ENCODE measurements at places on chromosomes 5 and 9.

DNA sequence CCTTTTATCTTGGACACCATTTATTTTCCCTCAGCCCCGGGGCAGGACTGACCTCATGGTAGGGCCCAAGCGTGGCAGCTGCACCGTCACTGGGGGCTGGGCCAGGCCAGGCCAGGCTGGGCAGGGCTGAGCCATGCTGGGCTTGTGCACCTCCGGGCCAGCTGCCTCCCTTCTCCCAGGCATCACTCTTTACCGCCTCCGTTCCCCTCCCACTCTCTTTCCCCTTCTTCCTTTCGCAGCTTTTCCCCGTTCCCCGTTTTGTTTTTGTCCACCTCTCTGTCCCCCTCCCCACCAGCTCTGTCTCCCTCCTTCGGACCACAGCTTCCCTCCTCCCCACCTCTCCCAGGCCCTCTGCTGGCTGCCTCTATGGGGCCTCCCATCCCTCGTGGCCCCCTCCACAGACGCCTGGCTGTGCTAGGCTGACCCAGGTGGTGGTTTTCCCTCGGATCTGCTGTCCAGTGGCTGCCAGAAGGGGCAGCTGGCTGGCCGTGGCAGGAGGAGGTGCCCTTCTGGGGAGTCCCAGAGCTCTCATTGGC, 17.9 kb downstream of the FGF18 start:
- no peak for DNase-seq

- DNase-seq, result no peak
Observed at GRCh38 chr9:81032831-81033230, 656.5 kb downstream of the TLE1 start.

GRCh38 chr5:165981671-165982070, 2309.8 kb upstream of the WWC1 start:
- no peak for DNase-seq

- no peak for DNase-seq
Observed at GRCh38 chr9:127448112-127448805, 2.9 kb downstream of the RPL12 start.

DNA sequence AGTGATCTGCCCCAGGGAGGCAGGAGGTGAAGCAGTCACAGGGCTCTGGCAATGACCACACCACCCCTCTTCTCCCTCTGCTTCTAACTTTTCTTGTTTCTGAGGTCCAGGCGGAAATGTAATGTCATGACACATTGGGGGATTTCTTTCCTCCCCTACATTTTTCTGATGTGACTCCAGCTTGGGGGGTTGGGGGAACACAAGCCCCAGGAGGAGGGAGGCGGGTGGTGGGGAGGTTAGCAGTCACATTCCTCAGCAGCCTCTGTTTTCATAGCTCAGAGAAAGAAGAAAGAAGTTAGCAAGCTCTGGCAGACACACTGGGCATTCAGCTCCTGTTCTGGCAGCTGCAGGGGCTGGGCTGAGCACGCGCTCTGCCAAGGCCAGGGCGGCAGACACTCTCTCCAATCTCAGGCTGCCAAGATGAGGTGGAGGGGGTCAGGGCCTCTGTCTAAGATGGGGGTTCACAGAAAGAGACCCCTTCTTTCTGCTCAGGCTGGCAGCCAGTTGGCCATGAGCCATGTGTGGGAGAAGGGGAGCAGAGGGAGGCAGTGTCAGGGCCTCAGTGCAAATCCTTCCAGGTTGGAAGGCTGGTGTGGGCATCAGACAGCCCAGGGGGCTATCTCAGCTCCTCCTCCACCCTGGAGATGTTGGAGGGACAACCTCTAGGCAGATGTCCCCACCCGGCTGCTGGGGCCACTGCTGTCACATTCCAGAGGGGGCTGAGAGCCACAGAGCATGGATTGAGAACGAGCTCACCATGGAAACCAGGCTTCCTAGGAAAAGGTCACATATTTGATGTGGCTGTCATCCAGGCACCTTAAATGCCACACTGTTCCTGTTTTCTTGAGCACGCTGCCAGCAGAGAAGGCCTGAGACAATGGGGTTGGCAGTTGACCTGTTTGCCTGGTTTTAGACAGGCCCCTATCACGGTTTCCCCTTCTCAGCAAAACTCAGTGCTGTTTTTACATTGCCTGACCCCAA, 20.1 kb upstream of the PFDN1 start:
- DNase-seq, result peak; percentile 74

DNA sequence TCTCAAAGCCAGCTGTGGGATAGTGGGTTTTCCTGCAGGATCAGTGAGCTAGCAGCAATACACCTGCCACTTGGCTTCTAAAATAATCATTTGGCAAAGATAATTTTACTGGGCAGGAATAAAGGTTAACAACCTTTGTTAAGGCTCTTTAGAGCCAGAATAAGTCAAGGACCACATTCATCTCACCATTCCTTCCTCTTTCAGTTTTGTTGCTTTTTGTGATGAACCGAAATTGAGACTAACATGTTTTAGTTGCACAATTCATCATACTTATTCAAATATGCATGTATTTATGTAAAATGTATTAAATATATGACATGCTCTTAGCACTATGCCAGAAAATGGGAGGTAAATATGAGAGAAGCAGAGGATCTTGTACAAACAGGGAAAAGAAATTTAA, 824.4 kb upstream of the TYRP1 start:
- no peak for DNase-seq

GRCh38 chr5:179467441-179467840, 82.9 kb upstream of the RUFY1 start:
- DNase-seq, result no peak

GRCh38 chr5:318341-318897, 3.1 kb upstream of the AHRR start:
- no peak for DNase-seq

DNA sequence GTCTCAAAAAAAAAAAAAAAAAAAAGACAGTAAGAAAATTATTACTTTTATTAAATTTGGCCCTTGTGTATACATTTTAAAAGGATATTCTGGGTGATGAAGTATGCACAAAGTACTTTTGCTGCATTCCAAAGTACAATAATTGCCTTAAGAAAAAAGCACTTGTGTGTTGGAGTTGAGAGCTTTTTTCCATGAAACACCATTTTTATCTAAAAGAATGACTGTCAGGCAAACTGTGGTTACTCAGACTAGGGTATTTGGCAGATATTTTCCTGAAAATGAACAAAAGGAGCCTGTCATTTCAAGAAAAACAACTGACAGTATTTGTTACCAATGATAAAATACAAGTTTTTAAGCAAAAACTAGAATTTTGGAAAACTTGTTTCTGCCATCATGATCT, 84.3 kb upstream of the PTPN3 start:
- no peak for DNase-seq

DNA sequence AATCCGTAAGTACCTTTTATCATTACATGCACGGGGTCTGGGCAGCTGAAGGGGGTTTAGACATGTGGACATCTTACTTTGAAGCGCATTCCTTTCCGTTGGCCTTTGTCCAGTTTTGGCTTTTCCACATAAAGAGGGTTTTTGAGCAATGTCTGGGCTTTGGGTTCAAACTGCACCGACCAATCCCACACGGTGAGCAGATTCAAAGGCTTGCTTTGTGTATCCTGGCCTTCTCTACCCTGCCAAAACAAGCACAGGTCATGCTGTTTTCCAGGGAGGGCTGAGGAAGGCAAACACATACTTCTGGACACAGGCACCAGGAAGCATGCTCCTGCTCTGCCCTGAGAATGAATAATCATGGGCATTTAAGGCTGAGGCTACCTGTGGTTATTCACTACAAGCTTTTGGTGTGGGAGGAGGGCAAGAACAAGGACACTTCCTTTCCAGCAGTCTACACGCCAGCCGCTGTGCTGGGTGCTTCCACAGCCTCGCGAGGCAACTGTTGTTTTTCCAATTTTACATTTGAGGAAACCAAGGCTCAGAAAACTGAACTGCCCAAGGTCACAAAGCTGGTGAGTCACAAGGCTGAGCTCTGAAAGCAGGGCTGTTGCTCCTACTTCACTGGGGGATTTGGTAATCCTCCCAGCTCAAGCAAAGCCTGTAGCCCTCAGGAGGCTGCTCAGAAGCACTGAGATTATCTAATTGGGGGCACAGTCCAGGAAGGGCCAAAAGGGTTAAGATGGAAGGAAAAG, 59.8 kb upstream of the GOLPH3 start:
- peak; percentile 76 for DNase-seq

All from dermis microvascular lymphatic vessel endothelial cell (primary cell).